ENCODE measurements at places on chromosomes 1 and 21.

DNA sequence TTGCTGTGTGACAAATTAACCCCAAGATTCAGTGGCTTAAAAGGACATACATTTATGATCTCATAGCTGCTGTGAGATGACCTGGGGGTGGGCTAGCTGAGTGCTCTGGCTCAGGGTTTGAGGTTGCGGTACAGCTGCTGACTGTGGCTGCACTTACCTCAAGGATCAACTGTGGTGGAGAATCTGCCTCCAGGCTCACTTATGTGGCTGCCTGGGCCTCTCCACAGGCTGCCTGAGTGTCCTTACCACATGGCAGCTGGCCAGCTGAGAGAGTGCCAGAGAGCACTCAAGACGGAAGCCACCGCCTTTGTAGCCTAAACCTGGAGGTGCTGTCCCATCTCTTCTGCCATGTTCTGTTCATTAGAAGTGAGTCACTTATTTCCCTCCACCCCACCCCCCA is 5.7 kb downstream of the LRRC71 start:
- no peak for DNase-seq

GRCh38 chr1:115701090-115701489 is 59.3 kb downstream of the VANGL1 start:
- no peak for DNase-seq

GRCh38 chr1:113675302-113675701 is 84.0 kb downstream of the PHTF1 start:
- DNase-seq = no peak

GRCh38 chr1:225851805-225852204 is 30.4 kb downstream of the TMEM63A start:
- no peak for DNase-seq

GRCh38 chr1:182886985-182887384 is 47.8 kb downstream of the DHX9 start:
- no peak for DNase-seq

DNA sequence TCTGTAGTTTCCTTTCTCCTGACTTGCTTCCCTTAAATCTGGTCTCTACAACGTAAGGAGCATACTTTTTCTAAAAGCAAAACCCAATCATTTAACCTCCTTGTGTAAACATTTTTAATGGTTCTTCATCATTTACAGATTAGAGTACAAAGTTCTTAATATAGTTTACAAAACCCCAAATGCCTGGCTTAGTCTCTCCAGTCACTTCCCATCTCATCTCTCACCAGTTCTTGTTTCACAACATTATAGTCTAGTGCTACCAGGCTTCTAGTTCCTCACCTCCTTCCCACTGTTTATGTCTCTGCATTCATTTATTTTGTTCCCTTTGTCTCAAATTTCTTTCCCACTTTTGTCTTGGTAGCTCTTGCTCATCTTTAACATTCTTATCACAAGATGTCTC is 168.4 kb downstream of the FASLG start:
- no peak for DNase-seq

DNA sequence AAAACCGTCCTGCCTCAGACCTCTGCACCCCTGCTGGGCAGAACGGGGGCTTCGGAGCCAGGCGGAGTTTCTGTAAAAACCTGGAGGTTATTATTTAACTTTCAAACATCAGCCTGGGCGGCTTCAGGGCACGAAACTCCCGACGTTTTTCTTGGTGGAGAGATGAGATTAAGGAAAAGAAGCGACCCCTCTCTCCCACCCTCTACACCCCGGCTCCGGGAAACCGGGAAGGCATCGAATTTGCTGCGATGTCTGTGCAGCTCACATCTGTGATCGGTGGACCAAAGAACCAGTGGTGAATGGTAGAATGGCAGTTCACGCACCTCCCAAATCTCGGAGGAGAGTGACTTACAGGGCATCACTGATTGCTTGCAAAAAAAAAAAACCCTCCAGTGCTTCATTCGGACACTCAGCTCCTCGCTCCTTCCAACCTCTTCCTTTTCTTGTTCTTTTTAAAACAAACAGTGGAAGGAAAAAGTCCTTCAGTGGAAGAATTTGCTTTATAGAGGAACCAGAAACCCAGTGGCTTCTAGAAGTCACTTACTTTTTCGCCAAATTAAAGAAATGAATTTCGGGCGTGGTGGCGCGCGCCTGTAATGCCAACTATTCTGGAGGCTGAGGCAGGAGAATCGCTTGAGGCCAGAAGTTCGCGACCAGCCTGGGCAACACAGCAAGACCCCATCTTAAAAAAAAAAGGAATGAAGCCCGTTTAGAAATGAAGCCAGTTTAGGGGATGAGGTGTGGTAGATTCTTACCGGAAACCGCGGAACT is 884 bp downstream of the PHACTR4 start:
- DNase-seq = no peak

GRCh38 chr1:68143633-68144032 is 88.7 kb downstream of the WLS start:
- no peak for DNase-seq

DNA sequence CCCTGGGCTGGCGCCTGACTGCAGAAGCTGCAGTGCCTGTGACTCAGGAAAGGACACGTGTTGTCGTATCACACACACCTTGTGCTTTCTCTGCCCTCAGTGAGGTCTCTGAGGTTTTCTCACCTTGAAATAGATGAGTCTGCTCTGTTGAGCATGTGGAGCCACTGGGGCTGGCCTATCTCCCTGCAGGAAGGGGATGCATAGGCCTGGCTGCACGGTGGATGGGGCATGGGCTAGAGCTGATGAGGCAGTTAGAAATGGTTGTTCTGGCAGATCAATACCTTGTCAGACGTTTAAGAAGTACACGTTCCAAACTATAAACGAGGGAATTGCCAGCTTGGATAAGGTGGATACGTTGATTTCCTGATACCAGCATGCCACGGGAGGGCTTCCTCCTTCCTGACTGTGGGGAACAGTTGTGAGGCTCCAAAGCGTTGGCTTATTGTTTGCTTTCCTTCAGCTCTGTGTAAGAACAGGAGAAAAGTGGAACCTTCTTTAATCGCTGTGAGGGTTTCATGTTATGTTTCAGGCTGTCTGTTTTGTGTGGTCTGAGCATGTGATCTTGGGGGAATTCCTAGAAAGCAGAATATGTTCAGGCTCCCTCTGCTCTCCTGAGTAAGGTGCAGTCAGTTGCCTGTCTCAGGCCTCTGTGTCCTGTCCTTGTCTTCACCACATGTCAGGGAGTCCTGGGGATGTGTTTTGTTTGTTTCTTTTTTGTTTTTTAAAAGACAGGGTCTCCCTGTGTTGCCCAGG is 44.8 kb downstream of the PCNT start:
- DNase-seq = no peak

GRCh38 chr1:17588048-17588871 is 48.8 kb downstream of the ARHGEF10L start:
- no peak for DNase-seq

DNA sequence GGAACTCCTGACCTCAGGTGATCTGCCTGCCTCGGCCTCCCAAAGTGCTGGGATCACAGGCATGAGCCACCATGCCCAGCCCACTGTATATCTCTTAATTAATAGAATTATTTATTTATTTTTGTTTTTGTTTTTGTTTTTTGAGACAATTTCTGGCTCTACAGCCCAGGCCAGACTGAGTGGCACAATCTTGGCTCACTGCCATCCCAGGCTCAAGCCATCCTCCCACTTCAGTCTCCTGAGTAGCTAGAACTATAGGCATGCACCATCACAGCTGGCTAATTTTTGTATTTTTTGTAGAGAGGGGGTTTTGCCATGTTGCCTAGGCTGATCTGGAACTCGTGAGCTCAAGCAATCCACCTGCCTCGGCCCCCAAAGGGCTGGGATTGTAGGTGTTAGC is 15.7 kb upstream of the WDTC1 start:
- DNase-seq = no peak

DNA sequence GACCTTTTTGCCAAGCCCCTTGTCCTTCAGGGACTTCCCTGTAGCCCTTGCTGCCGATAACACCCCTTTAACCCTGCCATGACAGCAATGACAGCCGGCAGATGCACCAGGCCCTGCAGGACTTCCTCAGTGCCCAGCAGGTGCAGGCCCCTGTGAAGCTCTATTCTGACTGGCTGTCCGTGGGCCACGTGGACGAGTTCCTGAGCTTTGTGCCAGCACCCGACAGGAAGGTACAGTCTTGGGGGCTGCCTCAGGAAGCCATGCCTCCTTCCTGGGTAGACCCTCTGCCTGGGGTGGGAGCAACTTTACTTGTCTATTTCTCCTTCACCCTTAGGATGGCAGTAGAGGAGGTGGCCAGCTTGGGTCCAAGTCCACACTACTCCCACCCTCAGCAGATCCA is 16.1 kb upstream of the PADI6 start:
- DNase-seq = no peak

GRCh38 chr1:182888736-182889531 is 49.8 kb downstream of the DHX9 start:
- no peak for DNase-seq

DNA sequence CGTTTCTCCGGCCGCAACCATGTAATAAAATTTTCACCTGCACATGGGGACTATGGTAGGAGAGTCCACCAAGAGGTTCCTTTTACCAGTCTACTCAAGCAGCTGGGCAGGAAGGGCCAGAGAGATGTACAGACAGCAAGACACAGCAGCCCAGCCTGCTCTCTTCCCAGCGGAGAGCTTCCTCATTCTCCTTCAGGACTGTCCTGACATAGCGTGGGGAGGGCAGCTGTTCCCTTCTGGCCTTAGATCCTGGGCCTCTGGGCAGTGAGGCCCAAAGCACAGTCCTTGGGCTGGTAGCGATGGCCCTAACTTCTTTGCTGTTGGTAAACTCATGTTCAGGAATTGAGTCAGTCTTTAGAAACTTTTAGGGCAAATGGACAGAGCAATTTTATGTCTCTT is 89.1 kb downstream of the BCAR3 start:
- no peak for DNase-seq

Data from stimulated activated CD4-positive, alpha-beta T cell treated with anti-CD3 and anti-CD28 coated beads, Interleukin-15, amount 100 ng/mL, for 1 hour (primary cell).